ENCODE measurements at places on chromosomes 7 and 10. TPM values are rescaled to one million over a fixed set of nuclear protein-coding genes. Genes with fewer than 3 reads are reported as not detected.

DNA sequence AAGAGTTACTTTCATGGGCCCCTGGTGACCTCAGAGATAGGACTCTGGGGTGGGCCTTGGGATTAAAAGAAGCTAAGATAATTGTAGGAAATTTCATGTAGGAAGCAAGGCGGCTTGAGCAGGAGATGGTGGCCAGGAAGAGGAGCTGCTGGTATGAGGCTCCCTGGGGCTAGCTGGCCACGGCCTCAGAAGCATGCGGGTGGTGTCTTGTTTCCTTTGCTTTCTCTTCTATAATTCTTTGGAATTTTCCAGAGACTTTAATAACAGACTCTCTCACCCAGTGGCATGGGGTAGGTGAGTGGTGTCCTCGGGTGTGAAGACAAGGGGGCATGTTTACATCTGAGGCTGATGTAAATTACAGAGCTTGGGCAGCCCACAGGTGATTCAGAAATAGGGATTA is 41.9 kb upstream of the KDM7A start:
- no peak for DNase-seq

- DNase-seq, result no peak
Observed at GRCh38 chr7:112135815-112136214, 70.4 kb downstream of the DOCK4 start.

GRCh38 chr10:98340940-98341310 is 72.9 kb upstream of the LOXL4 start:
- DNase-seq, result no peak

GRCh38 chr7:50851451-50851850 is 68.8 kb upstream of the GRB10 start:
- DNase-seq, result no peak

- no peak for DNase-seq
Observed at GRCh38 chr7:159108491-159108890, 36.2 kb downstream of the VIPR2 start.

- no peak for DNase-seq
Observed at GRCh38 chr10:99859585-99859984, 77.1 kb downstream of the ABCC2 start.

DNA sequence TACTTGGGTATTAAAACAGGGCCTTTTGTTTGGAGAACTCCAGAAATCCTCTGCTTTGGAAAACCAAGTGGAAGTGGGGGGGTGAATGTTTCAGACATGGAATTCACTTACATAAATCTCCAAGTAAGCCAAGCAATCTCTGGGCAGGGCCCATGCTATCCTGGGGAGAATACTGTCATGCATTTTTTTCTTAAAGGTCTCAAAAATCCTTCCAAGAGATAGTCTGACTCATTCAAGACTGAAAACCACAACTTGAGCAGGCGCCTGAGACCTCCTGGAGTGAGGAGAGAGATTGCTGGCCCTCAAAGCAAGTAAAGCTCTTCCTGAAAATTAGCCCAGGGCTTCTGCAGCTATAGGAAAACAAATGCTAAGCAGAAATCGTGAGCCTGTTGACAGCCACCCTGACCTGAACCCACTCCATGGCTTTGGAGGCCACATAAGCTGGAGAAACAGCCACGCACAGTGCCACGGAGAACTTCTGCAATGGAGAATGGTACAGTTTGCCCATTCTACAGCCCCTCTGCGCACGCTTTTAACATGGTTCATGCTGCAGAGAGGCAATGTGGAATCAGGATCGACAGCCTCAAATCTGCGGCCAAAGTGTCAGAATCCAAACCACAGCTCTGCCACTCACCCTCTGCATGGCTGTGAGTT is 203.1 kb upstream of the AUTS2 start:
- DNase-seq, result no peak

DNA sequence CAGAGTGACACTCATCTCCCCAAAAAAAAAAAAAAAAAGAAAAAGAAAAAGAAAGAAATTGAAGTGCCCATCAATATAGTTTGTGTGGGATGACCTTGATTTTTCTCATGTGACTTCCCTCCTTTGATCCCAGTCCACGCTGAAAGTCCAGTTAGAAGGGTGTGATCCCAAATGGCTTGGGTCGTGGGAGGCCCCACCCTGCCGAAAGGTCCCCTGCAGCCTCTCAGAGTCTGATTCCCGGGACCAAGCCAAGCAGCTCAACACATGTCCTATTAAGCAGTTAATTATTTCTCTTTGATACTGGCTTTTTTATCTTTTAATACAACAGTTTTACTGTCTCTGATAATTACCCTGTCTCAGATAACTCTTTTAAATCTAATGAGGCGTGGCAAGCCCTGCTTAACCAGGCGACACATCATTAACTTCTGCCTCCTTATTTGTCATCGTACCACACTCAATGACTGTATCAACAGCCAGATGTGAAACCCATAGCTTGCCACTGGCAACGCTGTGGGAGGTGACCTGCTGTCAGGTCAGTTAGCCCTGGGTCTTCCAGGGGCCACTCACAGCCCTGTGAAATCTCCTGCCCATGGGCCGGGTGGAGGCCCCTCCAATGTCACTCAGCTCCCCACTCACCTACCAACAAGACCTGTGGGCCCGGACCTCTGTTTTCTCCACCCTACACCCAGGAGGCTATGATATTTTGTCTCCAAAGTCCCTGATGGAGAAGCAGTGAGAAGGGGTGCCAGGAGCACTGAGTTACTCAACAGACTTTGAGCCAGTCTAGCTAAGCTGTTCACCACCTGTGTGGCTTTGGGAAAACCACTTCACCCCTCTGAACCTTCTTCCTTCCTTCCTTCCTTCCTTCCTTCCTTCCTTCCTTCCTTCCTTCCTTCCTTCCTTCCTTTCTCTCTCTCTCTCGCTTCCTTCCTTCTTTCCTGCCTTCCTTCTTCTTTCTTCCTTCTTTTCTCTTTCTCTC is 110.0 kb upstream of the SFMBT2 start:
- no peak for DNase-seq

DNA sequence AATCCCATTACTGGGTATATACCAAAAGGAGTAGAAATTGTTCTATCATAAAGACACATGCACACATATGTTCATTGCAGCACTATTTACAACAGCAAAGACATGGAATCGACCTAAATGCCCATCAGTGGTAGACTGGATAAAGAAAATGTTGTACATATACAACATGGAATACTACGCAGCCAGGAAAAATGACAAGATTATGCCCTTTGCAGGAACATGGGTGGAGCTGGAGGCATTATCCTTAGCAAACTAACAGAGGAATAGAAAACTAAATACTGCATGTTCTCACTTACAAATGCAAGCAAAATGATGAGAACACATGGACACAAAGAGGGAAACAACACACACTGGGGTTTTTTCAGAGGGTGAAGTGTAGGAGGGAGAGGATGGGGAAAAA is 300.2 kb downstream of the BAMBI start:
- DNase-seq, result no peak

DNA sequence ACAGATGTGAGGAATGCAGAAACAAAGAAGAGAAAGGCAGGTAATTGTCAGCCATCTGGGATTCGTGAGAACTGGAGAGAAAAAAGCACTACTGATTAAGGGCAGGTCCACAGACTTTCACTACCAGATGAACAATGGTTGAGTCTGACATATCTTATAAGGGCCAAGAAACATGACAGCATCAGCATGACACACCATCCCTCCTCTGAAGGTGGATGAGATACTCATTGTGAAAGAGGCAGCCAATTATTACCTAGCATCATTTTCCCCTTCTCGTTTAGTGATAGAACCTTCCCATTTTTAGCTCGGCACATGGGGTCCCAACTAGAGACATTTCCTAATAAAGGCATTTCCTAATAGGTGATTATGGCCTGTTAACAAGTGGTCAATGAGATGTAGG is 19.2 kb upstream of the MET start:
- DNase-seq, result no peak

STEAP4 gene
- total RNA-seq, result 49.3 TPM

- no peak for DNase-seq
Observed at GRCh38 chr7:134255814-134256213, 60.9 kb downstream of the SLC35B4 start.

GRCh38 chr7:25774675-25775074 is 377.3 kb upstream of the NFE2L3 start:
- DNase-seq, result no peak

GRCh38 chr10:117004227-117005025 is 561 bp downstream of the SHTN1 start:
- peak; percentile 60 for DNase-seq

CCNY gene
- total RNA-seq, result 41.0 TPM

DNA sequence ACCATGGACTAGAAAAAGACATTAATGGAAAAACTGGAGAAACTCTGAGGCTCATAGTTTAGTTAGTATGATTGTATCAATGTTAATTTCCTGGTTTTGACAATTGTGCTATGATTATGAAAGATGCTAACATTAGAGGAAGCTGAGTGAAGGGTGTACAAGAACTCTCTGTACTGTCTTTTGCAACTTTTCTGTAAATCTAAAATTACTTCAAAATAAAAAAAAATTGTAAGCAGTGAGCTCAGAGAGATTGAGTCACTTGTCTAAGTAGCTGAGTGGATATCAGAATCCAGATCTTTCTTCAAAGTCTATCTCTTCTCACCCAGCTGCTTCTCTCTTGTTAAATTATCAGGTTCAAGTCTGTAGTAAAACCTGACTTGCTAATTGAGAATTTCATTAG is 181.1 kb downstream of the PLCE1 start:
- DNase-seq, result no peak

- no peak for DNase-seq
Observed at GRCh38 chr10:3208481-3209406, 36.2 kb upstream of the PITRM1 start.

DNA sequence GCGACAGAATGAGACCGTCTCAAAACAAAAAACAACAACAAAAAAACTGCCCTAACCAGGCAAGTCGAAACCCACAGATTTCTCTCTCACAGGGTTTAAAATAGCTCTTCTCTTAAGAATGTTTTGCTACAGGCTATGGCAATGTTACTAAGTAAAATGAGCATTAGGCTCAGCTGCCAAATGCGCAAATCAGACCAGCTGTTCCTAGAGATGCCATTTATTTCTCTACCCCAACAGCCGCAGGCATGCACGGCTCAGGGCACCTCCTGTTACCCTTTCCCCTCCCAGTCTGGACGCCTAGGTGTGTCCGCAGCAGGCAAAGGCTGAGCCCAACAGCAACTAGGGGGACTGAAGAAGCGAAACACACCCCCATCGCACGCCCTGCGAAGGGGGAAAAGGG is 168.3 kb upstream of the MBL2 start:
- no peak for DNase-seq

ATOH7 gene
- not detected for total RNA-seq

DNA sequence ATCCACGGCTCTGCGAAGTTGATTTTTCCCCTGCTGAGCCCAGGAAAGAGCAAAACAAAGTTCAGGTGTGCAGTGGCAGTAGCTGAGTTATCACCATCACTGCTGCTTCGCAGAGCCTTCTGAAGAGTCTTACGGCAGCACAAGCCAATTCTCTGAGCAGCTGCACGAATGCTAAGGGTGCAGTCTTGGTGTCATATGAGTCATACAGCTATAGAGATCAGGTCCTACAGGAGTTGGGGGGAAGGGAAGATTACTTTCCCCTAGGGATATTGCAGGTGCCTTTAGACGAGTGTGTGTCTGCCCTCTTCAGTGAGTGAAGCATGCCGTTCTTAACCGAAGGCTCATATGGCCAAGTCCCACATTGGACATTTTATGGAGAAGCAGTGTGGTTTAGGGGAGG is 227.8 kb downstream of the CELF2 start:
- DNase-seq, result no peak

DNA sequence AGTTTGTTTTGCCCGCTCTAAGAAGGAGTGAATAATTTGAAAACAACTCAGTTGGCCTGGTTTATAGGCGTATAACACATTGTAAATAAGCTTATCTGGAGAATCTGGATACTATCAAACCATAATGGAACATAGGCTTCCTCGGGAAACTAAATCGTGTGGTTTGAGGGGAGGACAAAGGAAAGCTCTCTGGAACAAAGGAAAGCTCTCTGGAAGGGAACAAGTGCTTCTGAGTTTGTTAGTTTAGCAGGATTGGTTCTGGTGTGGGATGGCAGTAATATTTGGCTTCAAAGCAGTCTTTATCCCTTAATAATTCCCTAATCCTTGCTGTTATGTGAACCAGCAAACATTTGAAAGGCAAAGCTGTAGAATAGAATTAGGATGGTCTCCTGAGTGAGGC is 15.0 kb upstream of the SLK start:
- DNase-seq, result no peak

GRCh38 chr10:5095687-5096086 is 1.5 kb downstream of the AKR1C3 start:
- DNase-seq, result no peak

PRLHR gene
- total RNA-seq, result not detected

- peak; percentile 60 for DNase-seq
Observed at GRCh38 chr10:110460111-110460809, 37.4 kb upstream of the DUSP5 start.

DNA sequence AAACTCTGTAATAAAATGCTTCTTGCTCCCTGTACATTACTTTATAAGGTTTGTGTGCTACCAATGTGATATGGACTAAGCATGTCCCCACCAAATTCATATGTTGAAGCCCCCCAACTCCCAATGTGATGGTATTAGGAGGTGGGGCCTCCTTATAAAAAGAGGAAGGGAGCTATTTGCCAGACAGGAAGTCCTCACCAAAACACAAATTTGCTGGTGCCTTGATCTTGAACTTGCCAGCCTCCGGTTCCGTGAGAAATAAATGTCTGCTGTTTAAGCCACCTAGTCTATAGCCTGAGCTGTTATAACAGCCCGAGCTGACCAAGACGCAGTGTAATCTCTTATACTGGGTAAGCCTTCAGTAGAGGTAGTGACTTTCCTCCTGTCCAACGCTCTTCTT is 114.5 kb downstream of the INHBA start:
- no peak for DNase-seq

- no peak for DNase-seq
Observed at GRCh38 chr7:120919466-120919865, 31.1 kb upstream of the ING3 start.

- no peak for DNase-seq
Observed at GRCh38 chr7:106423111-106423510, 138.3 kb upstream of the NAMPT start.

- no peak for DNase-seq
Observed at GRCh38 chr10:125788156-125789034, 12.8 kb upstream of the MMP21 start.

SPDYE8 gene
- total RNA-seq, result not detected

HECTD2 gene
- 19.0 TPM for total RNA-seq

ARHGEF35 gene
- total RNA-seq, result 15.4 TPM

DNA sequence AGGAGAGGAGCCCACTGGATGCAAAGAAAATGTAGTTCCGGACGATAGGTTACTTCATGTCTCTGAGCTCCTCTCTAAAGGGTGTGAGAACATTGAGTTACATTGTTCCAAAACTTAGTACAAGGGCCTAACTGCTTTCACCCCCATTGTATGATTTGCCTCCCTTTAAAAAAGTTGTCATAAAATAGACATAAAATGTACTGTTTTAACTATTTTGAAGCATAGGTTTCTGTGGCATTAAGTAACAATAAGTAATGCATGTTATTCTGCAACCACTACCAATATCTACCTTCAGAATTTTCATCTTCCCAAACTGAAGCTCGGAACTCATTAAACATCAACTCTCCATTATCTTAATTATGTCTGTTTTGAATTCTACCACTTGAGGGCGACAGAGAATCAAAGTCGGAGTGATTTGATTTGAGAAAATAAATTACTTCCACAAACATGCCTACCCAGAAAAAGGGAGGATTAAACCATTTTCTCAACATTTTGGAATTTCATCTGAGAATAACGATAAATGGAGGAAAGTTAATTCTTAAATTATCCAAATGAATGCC is 2.7 kb downstream of the IGFBP1 start:
- no peak for DNase-seq
